ENCODE measurements at places on chromosomes 3 and 15.

DNA sequence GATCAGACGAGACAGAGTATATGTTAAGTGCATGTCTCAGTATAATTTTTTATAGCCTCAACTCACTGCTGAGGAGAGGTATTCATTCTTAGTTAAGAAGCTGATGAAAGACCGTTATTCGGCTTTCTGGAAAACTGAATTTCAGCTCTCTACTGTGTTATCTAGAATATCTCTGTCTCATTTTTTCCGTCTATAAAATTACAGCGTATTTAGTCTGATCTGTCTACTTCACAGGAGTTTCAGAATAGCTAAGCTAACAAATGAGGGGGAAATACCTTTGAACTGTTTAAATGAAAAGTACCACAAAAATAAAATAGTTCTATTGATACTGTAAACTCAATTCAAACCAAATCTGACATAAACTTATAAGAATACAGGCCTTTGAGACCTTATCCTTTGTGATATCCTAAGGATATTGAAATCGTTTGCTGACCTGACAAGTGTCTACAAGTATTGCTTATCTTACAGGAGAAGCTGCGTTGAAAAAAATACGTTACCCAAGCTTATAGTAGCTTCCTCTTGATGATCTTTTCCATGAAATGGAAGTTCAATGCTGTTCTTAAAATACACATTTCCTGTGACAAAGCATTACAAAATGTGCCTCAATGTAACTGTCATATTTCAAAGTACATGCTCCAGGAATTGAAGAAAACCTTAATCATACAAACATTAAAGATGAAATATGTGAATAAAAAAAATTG lies 104.6 kb downstream of the IL1RAP start:
- ATAC-seq: peak; percentile 88

- no peak for ATAC-seq
Observed at GRCh38 chr3:154684440-154684839, 254.4 kb upstream of the GPR149 start.

- no peak for ATAC-seq
Observed at GRCh38 chr3:40068636-40069035, 240.9 kb upstream of the EIF1B start.

DNA sequence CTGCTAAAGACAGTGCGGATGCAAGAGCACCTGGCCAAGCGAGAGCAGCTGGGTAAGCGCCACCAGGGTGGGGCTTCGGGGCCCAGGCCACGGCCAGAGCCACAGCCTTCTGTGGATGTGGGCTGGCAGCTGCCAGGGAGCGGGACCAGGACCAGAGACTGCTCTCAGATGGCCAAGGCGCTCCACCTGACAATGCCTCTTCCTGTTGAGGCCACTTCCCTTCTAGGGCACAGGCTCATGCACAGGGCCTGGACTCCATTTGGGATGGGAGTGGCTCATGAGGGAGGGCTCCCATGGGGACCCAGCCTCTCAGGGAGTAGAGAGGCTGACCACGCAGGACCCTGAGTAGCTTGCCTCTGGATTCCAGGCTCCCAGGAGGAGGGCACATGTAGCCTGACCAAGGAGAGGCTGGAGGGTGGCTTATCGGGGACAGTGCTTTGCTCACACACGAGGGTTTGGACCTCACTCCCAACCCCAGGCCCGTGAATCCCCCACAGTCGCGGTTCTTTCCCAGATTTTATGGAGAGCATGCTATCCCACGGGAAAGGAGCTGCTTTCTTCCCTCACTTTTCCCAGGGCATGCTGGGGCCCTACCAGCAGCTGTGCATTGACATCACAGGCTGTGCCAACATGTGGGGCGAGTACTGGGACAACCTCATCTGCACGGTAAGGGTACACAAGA lies 25.1 kb downstream of the ACAA1 start:
- ATAC-seq: no peak

- no peak for ATAC-seq
Observed at GRCh38 chr3:160162440-160162839, 62.8 kb upstream of the C3orf80 start.

- no peak for ATAC-seq
Observed at GRCh38 chr3:52532838-52533622, 627 bp downstream of the NT5DC2 start.

DNA sequence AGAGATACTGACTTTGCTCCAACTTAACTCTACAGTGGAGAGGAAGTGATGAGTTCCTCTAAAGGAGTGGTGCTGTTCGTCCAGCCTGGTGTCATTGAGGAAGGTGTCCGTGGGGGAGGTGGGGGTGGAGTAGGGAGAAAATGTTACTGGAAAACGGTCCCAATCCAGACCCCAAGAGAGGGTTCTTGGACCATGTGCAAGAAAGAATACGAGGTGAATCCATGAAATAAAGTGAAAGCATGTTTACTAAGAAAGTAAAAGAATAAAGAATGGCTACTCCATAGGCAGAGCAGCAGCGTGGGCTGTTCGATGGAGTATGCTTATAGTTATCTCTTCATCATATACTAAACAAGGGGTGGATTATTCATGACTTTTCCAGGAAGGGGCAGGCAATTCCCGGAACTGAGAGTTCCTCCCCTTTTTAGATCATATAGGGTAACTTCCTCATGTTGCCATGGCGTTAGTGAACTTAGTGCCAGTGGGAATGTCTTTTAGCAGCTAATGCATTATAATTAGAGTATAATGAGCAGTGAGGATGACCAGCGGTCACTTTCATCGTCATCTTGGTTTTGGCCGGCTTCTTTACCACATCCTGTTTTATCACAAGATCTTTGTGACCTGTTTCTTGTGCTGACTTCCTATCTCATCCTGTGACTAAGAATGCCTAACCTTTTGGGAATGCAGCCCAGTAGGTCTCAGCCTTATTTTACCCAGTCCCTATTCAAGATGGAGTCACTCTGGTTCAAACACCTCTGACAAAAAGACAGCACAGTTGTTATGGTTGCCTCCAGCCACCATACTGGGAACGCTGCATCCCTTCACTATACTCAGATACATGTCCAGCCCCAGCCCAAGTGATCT lies 38.6 kb downstream of the CLEC3B start:
- peak; percentile 82 for ATAC-seq

GRCh38 chr15:67917037-67917436 lies 77.2 kb upstream of the RNU6-1 start:
- ATAC-seq: no peak

GRCh38 chr3:193240850-193241706 lies at the start of gene PLAAT1:
Gene PLAAT1, plus strand, starts transcription at chr3:193241222. Its CDS starts 14,429 bp downstream, at chr3:193255651.
- ATAC-seq: no peak

DNA sequence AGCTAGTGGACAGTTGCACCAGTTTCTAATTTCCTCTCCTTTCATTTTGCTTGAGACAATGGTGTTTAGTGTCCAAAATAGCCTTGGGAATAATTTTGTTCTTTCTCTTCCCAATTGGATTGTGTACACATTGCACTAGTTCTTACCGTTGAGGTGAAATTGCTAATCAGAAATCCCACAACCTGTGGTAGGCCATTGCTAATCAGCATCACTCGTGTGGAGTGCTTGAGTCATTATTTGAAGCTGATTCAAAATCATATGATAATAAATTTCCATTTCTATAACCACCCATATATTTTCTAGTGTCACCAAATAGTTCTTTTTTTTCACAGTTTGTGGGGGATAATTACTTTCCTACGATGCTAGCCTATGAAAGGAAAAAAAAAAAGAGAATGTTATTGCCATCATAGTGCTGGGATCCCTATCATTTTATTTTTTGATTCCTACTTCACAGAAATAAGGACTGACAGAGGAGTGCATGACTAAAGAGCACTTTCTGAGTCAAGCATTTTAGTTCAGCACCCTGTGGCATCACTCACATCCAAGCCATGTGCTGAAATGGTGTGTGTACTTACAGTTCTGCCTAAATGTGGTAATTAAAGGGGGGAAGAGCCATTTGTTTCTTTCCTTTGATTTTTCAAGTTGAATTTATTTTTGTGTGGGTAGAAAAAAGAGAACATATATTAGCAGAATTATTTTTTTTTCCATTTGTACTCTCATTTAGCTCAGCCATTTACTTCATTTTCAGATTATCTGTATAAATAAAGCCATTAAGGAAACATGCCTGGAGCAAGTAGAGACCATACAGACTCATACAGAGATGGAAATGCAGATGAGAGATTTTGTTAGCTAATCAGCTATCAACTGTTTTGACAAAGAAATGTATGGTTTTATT lies 108.0 kb upstream of the MEIS2 start:
- ATAC-seq: no peak

DNA sequence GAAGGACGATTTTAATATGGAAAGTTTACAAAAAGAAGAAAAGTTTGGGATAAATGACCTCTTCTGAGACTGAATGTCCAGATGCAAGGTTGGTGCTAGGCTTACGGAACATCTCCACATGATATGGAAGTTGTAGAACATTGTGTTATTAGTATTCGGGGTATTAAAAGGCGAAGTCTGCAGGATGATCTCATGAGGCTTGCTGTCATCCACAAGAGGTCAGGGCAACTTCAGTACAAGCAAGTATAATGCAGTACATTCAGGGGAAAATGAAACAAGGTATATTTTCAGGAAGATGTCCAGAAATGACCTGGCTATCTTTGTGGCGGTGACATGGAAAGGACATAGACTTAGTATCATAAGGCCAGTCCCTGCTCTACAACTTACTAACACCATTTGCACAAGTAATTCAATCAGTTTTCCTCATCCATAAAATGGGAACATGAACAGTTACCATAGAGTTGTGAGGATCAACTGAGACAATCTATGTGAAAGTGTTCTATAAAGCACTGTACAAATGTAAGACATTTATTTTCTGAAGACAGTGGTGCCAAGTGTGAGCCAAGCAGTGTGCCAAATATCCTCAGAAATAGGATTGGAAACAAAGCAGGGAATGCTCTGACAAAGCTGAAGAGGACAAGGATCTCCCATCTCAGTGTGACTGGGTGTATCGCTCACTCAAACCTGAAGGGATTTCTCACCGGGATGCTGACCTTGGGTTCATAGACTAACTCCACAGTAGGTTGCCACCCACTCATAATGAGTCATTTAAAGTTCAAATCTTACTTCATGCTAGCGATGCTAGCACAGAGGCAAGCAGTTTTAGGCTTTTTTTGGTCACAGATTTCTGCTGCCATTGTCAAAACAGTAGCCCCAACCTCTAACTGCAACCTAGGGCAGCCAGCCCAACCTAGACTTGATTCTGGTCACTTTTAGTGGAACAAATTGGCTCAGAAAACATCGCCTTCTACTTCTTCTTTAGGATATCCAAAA lies 118.3 kb downstream of the TIGIT start:
- peak; percentile 94 for ATAC-seq

DNA sequence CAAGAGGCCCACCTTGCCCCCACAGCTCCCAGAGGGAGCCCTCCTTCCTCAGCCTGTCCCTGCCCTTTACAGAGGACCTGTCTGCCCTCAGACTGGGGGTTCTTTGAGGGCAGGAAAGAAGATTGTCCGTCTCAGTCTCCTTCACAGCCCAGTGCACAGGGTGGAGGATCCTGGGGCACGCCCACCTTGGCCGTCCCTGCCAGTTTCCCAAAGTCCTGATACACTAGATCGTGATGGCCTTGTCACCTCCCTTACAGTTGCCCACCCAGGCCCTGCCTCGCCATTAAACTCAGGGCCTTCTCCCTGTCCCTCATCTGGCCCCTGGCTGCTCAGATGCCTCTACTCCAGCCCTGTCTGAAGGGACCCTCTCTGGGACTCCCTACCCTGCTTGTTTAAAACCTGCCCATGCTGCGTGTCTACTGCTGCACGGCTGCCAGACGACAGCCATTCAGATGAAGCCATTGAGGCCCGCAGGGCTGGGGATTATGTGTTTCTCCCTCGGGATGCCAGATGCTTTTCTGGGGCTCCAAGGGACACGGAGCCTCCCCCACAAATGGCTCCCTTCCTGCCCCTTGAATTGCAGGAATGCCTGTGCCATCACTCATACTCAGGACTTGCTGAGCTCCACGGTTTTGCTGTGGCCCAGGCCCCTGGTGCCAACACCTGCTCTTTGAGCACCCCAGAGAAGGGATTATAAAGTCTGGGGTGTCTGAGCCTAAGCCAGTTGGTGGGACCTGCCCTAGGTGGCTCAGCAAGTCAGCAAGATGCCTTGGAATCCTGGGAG lies 27.8 kb downstream of the ACSBG1 start:
- ATAC-seq: no peak

- no peak for ATAC-seq
Observed at GRCh38 chr3:66532160-66532587, 31.4 kb upstream of the LRIG1 start.

DNA sequence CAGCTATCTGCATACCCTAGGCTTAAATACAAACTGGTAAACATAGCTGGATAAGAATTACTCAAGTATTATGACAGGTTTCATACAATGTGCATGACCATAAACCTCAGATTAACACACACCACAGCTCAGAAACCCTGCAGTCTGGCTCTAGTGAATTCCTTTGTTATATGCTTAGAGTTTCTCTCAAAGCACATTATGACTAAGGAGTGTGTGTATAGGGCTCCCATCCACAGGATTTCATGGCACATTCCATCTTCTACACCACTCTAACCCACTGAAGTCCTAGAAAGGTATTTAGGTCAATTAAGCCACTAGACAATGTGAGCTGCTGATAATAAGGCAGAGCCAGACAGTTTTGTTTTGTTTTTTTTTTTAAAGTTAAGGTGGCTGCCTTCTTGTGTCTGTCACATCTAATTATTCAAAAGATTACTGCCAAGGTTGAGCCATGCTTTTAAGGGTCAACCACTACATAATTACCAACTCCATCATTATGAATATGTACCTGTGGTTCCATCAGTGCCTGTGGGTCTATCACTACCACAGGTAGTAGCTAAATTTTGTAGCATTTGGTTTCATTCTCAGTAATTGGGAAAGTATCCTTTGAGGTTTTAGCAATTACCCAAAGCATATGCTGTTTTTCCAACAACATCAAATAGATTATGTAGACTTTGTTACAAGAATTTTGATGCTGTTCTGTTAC lies 107.0 kb downstream of the ALCAM start:
- ATAC-seq: no peak

DNA sequence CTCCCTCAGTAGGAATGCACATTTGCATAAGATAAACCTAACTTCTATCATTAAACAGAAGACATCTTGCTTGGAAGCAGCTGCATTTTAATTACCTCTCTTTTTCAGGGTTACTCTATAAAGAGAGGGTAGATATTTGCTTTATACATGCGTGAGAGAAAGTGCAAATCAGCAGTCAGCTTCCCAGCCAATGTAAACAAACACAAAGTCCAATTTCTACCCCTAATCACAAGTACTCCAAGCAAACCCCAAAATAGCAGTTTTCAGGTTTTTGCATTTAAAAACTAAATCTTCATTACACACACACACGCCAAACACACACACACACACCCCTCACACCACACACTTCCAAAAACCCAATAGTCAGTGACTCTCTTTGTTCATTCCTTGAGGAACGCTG lies 303.9 kb upstream of the ALCAM start:
- no peak for ATAC-seq

GRCh38 chr3:115279939-115280338 lies 132.9 kb upstream of the ZBTB20 start:
- ATAC-seq: no peak

DNA sequence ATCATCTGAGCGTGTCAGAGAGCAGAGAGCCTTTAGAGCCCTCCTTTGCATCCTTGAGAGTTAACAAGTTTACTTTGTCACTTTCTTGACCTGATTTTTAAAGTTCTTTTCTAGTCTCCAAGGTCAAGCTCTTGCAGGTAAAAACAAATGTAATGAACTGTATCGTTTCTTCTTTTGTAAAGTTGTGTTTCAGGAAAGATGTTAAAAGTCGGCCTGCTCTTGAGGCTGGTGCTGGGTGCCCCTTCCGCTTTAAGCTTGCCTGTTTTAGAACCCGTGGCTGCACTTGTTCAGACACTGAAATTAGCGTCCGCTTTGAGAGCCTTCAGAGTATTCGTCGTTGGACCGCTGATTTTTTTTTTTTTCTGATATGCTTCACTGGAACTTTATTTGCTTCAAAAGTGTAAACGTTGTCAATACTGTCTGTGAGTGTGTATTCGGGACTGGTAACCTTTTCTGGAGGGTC lies 52.6 kb upstream of the ULK4 start:
- no peak for ATAC-seq

GRCh38 chr3:126501736-126502135 lies 15.8 kb downstream of the UROC1 start:
- no peak for ATAC-seq

Data from activated CD4-positive, CD25-positive, alpha-beta regulatory T cell treated with anti-CD3 and anti-CD28 coated beads, Interleukin-2, amount 50 U/mL, for 24 hours (primary cell).